ENCODE measurements at places on chromosomes 2 and 18. TPM values are rescaled to one million over a fixed set of nuclear protein-coding genes. Genes with fewer than 3 reads are reported as not detected.

Gene GPR75
- 0.94 TPM for total RNA-seq

DNA sequence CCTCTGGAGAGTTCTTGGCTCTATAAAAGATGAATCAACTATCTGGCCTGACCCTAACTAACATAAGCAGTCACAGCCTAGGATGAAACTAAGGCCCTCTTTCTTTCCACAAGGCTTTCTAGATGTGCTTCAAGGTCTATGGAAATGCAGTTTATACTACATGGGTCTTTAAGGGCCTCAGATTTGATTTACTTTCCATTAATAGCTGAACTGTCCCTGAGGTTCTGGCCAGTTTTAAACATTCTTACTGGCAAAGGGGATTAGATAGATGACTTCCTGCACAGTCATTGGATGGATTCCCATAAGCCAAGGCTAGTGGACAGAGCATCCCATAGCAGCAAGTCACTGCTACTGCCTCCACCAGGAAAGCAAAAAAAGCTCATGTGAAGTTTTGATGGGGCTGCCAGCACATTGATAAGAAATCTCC is 38.1 kb upstream of the LCLAT1 start:
- peak; percentile 59 for DNase-seq

- DNase-seq = no peak
These were observed 40.0 kb downstream of the ITGA6 start for GRCh38 chr2:172467382-172467781.

- peak; percentile 41 for DNase-seq
These were observed 635 bp upstream of the ADRA2B start for GRCh38 chr2:96116879-96117533.

Gene MARCHF4
- total RNA-seq = 0.19 TPM

DNA sequence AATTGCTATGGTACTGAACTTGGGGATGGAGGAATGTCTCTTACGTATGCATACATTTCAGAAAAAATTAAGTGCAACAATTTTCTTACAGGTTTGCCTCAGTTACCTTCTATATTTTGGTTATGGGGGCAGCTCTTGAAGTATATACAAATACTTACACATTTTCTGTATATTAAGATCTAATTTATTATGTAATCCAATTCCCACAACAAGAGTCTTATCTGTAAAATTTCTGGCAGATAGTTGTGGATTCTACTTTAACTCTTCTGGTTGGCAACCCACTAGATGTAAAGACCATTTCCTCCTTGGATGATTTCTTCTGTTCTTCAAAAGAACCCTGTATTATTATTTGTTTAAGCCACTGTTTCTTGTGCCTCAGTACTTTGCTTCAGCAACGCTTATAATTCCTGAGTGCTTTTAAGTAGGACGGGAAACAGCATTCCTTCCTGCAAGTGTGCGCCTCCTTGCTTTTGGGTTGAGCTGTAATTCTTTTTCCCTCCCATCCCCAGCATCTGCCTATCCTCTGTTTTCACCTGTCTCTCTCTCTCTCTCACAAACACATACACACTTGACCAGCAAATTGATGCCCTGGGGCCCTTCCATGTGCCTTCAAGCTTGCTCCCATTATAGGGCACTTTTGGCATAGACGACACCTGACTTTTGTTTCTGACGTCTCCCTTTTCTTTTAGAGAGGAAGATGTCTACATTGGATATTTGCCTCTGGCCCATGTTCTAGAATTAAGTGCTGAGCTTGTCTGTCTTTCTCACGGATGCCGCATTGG is 61.4 kb downstream of the ACSL3 start:
- no peak for DNase-seq

DNA sequence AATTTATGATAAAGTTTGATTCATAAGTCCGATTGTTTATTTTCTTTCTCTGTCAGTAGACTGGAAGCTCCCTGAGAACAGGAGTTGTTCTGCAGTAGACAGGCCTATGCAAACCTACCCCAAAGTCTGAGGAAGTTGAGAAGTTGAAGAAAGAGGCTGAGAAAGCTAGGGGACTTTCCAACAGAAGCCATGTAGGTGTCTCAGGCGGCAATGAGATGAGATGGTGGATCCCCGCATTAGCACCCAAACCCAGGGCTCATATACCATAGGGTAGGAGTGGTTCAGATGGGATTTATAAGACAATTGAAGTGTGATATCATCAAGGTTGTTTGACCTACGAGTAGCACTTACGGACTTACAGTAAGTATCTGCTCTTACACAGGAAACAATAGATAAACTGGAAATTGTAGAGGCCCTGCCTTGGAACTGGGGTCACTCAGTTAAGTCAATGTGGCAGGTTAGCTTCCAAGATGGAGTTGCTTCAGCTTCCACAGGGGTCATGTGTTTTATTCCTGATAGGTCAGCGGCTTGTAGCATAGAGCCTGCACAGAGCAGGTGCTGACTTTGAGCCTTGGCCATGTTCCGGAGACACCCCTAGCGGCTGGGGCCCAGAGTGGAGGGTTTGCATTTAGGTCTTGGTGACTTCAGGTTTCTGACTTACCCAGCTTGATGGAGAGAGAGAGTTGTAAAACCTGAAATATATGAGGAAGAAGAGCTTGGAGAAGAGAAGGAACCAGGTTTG is 2.3 kb upstream of the PSD4 start:
- no peak for DNase-seq

Gene ZNF638
- 96.2 TPM for total RNA-seq

DNA sequence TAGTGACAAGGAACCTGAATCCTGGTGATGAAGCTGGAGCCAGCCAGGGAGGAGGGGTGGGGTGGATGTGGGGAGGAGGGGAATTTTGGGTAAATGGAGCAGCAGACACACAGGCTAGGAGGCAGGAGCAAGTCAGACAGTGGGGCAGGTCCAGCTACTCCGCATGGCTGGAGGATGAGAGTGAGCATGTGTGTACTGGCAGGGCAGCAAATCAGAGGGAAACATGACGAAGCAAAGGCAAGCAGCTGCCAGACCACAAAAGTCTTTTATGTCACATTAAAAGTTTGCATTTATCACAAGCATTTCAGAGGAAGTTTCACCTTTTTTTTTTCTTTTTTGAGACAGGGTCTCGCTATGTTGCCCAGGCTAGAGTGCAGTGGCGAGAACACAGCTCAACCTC is 11.9 kb upstream of the KIDINS220 start:
- peak; percentile 37 for DNase-seq

- peak; percentile 51 for DNase-seq
These were observed 138.1 kb downstream of the SEPTIN10 start for GRCh38 chr2:109475531-109476210.

Gene FIGN
- total RNA-seq = 8.6 TPM

- no peak for DNase-seq
These were observed 115.6 kb upstream of the ST6GAL2 start for GRCh38 chr2:107001551-107001950.

DNA sequence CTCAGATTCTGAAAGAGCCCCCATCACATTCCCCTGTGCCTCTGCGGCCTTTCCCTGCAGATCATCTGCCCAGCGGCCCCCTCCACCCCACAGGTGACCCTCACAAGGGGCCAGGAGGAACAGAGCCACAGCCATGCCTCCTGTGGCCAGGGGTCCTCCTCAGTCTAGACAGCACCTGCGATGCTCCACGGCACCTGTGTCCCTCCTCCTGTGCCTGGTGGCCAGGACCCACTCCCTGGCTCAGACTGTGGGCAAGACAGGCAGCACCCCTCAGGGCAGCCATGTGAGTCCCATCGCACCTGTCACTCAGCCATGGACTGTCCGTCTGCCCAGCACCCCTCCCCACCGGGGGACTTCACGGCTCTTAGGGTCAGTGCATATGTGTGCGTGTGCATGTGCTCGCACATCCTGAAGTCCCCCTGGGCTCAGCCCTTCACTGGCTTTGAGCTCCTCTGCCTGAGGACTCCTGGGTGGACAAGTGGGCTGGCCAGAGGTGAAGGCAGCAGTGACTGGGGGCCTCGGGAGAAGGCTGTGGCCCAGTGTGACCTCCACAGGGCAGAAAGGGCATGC is 237.7 kb downstream of the ATAD2B start:
- DNase-seq = no peak

DNA sequence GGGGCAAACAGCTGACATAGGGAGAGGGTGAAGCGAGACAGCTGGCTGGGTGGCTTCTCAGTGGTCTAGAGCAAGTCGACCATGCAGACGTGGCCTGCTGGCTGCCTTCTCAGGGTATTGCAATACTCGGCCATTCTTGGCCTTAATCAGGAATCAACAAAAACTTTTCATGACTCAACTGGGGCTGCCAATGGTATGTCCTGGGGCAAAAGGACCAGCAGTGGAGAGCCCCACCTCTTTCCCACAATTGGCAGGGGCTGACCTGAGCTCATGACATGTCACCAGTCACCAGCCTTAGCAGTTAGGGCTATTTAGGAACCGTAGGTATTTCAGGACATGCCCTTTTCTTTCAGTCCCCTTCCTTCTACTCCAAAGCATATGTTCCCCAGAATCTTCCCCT is 19.1 kb downstream of the PLA2R1 start:
- peak; percentile 75 for DNase-seq

Gene CD8A
- total RNA-seq = not detected

DNA sequence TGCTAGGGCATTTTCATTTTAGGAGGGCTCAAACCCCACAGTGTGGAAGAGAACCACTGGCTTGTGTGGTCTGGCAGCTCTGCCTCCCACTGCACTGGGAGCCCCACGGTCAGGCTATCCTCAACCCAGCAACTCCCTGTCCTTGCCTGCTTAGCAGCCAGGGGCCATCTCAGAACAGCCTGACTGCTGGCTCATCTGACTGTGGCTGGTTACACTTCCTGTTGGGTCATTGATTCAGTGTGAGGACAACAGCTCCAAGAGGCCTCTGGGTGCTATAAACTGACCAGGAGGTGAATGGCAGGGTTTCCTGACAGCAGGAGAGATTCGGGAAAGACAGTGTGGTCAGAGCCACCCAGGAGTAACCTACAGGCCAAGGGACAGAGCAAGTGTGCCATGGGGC is 40.1 kb downstream of the AMER3 start:
- DNase-seq = no peak

DNA sequence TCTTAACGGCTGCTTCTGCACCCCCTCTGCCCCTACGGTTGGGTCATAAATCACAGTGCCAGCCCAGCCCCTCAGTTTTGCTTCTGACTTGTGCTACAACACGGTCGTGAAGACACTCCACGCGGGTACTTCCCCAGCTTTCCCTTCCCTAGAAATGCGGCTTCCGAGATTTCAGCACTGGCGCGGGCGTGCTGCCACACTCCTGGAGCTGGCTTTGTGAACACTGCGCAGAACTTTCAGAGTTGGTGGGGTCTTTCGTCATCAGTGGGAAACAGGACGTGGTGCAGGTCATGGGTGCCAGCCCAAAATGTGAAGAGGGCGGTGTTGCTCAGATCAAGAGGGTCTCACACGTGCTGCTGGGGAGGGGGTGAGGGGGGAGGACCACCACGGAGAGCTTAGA is 733.0 kb upstream of the SALL3 start:
- no peak for DNase-seq

GRCh38 chr2:137968477-137969417 is 4.5 kb downstream of the HNMT start:
- no peak for DNase-seq

DNA sequence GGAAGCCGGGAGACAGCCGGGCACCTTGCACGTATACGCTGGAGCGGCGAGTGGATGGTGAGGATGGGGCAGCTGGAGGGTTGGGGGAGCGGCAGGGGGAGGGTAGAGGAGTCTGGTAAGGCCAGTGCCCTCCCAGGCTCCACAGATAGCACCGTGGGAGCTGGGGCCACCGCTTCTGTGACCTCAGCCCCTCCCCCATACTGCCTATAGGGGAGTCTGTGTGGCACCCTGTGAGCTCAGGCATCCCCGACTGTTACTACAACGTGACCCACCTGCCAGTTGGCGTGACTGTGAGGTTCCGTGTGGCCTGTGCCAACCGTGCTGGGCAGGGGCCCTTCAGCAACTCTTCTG is 9.9 kb upstream of the GMPPA start:
- DNase-seq = no peak

GRCh38 chr2:85236084-85236483 is 91.7 kb downstream of the TGOLN2 start:
- no peak for DNase-seq

GRCh38 chr2:64225491-64225890 is 81.3 kb upstream of the PELI1 start:
- DNase-seq = peak; percentile 37

Gene GBX2
- 0.26 TPM for total RNA-seq

Gene IL36G
- not detected for total RNA-seq

GRCh38 chr2:49553658-49554057 is 399.3 kb upstream of the FSHR start:
- no peak for DNase-seq

Gene HNMT
- total RNA-seq = 40.2 TPM

DNA sequence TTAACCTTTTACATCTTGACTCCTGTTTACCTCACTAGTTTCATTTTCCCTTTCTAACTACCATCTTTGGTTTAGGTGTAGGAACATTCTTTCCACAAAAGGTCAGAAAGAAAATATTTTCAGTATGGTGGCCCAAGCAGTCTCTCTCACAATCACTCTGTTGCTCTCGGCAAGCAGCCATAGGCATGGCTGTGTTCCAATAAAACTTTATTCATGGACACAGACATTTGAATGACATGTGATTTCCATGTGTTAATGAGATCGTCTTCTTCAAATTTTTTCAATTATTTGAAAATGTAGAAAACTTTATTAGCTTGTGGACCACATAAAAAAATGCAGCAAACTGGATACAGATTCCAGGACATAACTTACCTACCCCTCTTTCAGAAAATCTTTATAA is 109.7 kb upstream of the CNTNAP5 start:
- no peak for DNase-seq

DNA sequence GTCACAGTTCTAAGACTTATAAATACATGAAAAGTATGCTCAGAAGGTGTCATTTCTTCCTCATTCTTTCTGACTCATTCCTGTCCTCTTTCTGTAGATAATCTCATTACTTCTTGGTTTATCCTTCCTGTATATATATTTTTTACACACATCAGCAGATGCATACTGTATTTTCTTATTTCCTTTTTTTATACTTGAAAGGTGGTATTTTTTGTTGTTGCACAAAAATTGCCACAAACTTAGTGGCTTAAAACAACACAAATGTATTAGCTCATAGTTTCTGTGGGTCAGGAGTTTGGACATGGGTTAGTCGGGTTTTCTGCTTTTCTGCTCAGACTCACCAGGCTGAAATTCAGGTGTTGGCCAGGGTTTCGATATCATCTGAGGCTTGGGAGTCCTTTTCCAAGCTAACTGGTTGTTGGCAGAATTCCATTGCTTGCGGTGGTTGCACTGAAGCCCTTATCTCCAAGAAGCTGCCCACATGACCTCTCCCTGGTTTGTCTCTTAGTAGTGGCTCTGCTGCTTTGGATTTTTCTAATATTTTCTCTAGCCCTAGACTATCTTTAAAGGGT is 162.6 kb downstream of the FMNL2 start:
- peak; percentile 66 for DNase-seq

DNA sequence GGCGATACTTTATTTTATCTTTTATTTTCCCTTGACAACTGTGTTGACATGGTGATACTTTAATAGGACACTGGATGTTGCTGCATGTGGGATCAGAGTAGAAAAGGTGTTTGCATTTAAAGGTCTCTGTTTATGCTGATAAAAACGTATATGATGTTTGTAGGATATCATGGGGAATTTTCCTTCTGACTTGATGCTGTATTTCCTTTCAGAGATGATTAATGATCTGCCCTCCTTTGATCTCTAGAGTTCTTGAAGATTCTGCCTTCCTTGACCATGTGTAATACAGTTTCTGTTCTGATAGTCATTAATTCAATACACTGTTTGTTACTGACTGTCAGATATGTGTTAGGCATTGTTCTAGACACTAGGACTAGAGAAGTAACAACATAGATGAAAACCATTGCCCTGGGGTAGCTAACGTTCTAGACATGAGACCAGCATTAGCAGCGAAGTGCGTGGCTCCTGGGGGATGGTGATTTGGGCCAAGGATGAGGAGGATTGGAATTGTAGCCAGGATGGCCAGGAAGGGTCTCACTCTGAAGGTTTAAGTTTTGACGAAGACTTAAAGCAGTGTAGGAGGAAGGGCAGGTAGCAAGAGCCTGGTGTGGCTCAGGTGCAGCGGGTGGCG is 2.8 kb downstream of the ATG4B start:
- DNase-seq = no peak
